ENCODE measurements at places on chromosomes 1 and 21.

DNA sequence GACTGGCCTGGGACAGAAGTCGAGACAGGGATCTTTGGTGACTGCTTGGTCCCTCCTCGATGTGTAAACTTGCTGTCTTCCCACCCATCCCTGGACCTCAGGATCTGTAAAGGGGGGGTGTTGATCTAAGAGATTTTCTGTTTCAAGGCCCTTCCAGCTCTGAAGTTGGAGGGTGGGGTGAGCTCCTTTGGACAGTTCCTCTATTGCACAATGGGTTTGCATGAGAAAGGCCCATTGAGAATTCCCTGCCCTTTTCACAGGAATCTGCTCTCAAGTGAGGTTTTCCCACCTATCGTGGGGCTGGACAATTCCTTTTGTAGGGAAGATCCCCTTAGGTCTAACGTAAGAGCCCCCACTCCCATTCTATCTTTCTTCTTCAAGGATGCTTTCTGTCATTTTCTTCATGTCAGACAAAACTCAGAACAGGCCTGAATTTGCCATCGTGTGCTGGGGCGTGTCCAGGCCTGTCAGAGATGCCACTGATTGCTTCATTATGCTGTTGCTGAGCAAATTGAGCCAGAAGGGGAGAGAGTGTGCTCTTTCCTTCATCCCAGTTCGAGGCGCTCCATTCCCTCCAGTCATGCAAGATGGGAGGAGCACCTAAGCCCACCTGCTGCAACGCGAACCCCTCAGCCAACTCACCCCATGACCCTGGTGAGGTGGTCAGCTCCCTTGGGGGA lies 149.9 kb upstream of the IGSF21 start:
- no peak for DNase-seq

- no peak for DNase-seq
These were observed 139.1 kb upstream of the USH2A start for GRCh38 chr1:216562383-216562782.

DNA sequence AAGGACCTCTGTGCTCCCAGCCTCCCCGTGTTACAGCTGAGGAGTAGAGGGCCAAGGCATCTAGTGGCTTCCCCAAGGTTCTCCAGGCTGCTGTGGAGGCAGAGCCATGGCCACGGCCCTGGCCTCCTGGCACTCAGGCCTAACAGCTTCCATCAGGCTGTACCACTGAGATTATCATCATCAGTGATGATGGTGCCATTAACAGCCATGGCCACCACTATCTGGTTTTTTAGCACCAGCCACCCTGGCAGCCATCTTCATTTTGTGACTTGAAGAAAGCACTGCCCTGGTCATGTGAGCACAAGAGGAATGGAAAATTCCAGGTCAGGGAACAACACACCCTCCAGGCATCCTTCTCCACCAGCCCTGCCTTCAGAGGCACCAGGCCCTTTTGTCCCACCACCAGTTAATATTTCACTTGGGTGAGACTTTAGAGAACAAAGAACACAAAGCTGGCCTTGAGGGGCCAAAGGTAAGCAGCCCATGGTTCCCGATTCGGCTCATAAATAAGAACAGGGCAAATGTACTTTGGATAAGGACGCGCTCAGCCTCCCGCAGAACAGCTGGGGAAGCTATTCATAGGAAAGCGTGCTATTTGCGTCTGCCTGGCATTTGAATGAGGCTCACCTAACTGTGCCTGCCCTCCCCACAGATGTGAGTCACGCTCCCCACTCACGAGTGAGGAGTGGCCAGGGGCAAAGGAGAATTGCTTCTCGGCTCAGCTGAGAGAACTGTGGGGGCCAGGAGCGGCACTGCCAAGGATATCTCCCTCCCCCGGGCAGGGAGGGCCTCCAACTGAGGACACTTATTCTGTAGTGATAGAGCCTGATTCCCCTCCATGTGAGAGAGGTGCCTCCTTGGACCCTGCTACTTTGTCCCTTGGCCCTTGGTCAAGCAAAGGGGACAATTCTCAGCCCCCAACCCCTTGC lies 95.6 kb downstream of the CD58 start:
- DNase-seq, result no peak

- no peak for DNase-seq
These were observed 9.1 kb downstream of the MNDA start for GRCh38 chr1:158840236-158840635.

DNA sequence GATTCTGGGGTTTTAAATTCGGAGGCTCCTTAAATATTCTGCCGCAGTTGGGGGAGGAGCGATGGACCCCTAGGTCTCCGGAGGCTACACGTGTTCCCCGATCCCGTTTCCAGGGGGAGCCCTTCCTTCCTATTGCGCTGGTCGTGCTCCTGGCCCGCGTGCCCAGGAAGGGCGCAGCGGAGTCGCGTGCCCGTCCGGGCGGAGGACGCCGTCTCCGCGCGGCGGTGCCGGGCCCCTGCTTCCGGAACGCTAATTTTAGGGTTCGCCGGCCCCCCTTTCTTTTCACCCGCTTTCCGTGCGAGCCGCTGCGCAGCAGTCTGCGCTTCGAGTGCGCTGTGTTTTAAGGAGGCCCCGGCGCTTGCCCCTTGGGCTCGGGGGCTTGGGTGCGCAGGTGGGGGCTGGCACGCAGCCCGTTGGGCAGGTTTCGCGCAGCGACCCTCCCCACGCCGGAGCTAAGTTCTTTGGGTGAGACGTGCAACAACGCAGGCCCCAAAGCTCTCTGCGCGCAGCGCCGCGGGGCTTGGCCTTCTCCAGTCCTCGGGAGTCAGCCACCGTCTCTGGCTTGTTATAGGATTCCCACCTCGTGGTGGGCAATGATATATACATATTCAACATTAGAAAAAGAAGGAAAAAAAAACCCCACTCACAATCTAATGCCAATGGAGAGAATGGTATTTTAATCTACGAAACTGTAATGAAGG lies 43.5 kb upstream of the DNAJC6 start:
- no peak for DNase-seq

DNA sequence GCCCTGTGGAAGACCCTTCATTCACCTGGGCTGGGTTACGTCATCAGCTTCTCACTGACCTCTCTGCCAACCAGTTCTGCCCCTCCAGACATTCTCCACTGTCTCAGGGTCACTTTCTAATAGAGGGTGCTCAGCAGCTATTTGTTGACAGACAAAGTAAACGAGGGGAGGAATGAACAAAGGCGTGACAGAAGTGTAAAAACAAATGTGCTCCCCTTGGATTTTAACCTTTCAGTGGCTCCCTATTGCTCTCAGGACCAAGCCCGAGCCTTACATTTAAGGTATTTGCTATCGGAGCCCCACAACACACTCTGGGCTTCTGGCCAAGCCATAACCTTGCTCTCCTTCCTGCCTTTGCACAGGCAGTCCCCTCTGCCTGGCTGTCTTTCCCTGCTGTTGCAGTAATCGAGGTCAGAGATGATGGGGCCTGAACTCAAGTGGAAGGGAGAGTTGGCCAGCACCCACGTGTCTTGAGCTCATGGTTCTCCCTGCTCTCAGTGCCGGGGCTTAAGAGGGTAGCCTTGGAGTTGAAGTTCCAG lies 9.3 kb upstream of the MARCKSL1 start:
- no peak for DNase-seq

- DNase-seq, result no peak
These were observed 1.0 kb downstream of the ZBTB17 start for GRCh38 chr1:15974855-15975254.

- DNase-seq, result no peak
These were observed 39.9 kb downstream of the C1orf198 start for GRCh38 chr1:230828421-230828820.

DNA sequence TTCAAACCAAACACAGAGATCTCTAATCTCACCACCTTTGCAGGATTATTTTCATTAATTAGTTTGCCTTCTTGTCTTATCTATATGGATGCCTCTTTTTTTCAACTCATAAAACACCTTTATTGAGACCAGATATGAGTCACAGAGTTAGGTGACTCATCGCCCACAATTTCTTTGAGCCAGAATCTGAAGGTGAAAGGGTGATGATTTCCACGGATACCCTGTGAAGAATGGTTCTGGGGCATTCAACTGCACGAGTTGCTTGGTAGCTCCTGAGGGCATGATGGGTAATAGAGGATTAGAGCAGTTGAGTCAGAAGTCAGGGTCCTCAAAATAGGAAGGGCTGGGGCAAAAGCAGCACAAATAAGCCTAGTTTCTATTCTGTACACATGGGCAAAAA lies 128.2 kb downstream of the TBX19 start:
- DNase-seq, result peak; percentile 45

GRCh38 chr1:160211046-160211790 lies 6.0 kb downstream of the PEA15 start:
- DNase-seq, result no peak

- DNase-seq, result no peak
These were observed 80.5 kb downstream of the GALNT2 start for GRCh38 chr1:230147253-230148125.

DNA sequence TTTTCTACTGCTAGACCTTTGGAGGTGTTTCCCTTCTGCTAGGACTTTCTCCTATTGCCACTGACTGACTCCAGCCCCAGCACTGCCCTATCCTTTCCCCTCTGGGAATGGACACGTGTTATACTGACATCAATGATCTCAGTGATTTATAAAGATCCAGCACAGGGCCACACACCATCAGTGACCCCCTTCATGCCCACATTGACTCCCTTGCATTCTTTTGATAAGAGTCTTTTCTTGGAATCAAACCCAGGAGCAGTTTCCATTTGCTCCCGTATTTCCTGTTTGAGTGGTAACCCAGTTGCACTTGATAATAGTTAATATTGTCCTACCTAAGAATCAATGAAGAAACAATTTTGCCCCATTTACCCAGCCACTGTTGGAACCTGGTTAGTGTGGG lies 501.0 kb upstream of the USP24 start:
- no peak for DNase-seq

DNA sequence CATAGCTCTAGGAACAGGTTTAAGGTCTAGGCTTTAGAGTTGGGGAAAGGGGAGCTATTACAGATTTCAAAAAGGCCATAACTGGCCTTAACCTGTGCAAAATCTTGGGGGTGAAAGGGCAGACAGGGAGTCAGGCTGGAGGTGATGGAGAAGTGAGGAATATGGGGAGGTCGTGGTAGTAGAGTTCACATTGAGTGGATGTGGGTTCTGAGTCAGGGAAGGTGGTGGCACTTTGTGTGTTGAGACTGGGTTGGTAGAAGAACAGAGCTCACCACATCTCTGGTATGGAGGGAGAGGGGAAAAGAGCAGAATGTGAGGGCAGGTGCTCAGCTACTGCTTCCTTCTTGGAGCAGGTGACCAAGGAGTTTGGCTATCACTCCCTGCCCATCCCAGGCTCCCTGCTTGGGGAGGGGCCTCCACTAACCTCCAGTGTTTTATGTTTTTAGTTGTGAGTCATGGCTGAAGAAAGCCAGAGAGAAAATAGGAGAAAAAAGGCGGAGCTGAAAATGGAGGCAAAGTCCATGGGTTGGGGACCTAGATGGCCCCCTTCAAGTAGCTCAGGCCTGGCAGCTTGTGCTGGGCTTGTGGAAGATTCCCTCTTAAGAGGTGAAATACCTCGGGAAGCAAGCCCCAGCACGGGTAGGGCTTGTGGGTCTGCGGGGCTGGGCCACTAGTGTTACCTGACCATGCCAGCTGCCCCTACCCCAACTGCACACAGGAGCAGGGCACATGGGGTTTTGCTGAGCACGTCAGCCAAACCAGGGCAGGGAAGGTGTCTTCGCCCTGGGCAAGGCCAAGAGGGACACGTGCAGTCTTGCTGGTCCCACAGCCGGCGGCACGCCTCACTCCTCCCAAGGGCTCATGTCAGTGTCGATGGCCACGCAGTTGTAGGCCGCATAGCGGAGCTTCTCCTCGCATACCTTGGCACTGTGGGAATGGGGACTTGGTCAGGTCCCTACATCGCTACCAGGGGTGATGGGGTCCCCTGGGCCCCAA lies 8.2 kb downstream of the HECTD3 start:
- DNase-seq, result no peak

- no peak for DNase-seq
These were observed 9.2 kb upstream of the CPT2 start for GRCh38 chr1:53187401-53187800.
